ENCODE measurements at places on chromosomes 11 and 22.
A peak's percentile ranks its signal among the peaks of the same experiment; 100 is the strongest.

- no peak for DNase-seq
Measured at GRCh38 chr11:8283465-8284230, 20.0 kb upstream of the LMO1 start.

GRCh38 chr11:26761361-26761809, 39.5 kb upstream of the SLC5A12 start:
- no peak for DNase-seq

- DNase-seq: no peak
Measured at GRCh38 chr11:10309163-10310093, 4.6 kb downstream of the ADM start.

DNA sequence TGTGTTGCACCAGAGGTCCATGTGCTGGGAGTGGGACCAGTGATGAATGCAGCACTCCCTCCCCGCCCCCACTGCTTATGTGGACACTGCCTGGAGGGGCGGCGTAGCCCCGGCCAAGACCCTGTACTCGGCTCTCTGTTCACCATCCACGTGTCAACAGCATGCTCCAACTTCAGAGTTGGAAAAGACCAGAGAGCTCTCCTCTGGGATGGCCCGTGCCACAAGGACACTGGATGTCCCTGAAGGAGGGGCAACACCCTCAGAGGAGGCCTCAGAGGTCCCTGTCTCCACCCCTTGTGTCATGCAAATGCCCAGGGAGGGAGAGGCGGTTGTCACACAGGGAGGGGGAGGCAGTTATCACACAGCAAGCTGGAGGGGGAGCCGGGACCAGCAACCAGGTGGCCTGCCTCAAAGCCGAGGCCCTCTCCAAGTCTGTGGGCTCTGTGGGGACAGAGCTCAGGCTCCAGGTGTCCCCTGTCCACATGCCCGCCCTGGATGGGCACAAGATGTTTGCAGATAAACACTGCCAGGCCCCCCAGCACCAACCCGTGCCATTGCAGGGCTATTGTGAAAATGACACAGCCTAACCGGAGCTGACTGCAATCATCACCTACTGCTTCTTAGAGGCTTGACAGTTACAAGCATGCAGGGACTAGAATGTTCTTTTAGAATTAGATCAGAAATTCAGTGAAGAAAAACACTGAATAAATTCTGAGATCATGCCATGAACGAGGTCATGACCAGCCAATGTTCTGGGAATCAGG, 121.1 kb downstream of the PHF21B start:
- no peak for DNase-seq

GRCh38 chr11:103420593-103420992, 311.4 kb downstream of the DYNC2H1 start:
- DNase-seq: no peak

GRCh38 chr22:25327018-25327755, 107.7 kb downstream of the CRYBB2 start:
- no peak for DNase-seq

DNA sequence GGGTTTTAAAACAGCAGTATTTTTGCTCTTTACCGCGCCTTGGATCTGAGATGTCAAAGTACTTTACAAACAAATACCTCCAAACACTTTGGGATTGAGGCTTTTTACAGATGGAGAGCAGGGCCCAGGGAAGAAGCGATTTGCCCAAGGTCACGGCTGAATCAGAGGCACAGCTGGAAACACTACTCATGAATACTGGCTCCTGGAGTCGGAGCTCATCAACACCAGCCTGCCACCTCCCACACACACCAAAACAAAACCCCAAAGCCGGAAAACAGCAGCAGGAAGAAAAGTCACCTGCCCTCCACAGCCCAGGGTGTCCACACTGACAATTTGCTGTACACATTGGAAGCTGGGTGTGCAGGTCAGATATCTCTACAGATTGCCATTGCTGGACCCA, 339.4 kb downstream of the CADM1 start:
- DNase-seq: no peak

GRCh38 chr11:14232652-14233051, 126.3 kb downstream of the RRAS2 start:
- DNase-seq: no peak

GRCh38 chr11:6245536-6245935, 6.6 kb downstream of the CNGA4 start:
- DNase-seq: no peak

GRCh38 chr11:120186774-120187591, 23.8 kb upstream of the OAF start:
- peak; percentile 50 for DNase-seq

GRCh38 chr11:102361086-102362031, 14.3 kb downstream of the BIRC2 start:
- peak; percentile 44 for DNase-seq

- DNase-seq: no peak
Measured at GRCh38 chr11:74050465-74050864, 41.6 kb upstream of the UCP3 start.

GRCh38 chr11:132471466-132471865, 1060.8 kb downstream of the OPCML start:
- peak; percentile 60 for DNase-seq

DNA sequence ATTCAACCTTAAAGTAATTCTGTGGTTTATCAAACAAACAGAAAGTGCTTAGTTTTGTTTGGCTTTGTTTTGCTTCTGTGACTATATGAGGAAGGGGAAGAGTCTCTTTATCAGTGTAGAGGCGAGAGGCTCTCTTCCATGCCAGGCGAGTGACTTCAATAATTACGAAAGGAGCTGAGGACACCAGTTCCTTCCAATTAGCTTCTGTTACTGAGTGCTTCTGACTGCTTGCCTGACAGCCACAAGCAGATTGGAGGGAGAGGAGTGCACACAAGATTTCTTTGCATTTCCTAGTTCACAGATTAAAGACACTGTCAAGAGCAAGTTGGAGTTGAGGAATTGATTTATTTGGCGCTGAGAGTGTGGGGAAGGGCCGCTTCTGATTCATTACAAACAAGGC, 1484.5 kb upstream of the TENM4 start:
- DNase-seq: no peak

- no peak for DNase-seq
Measured at GRCh38 chr11:69873166-69874077, 54.2 kb upstream of the FGF3 start.

GRCh38 chr11:368414-369335, 624 bp upstream of the B4GALNT4 start:
- DNase-seq: no peak

- no peak for DNase-seq
Measured at GRCh38 chr11:115347106-115347505, 157.1 kb downstream of the CADM1 start.

DNA sequence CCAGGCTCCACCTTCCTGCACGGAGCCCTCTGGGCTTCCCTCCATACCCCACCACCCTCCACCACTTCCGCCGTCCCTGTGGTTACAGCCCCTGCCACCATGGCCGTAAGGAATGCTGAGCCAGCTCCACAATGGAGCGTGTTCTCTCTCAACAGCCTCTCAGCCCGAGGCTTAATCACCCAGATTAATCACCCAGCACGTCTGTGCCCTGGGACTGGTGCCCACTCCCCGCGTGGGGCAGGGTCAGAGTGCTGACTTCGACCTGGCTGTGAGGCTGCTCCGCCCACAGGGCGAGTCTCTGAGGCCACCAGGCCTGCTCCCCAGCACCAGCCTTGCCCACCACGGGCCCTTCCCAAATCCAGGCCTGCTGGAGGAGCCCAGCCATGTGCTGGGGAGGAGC, 4.0 kb upstream of the TH start:
- DNase-seq: no peak

DNA sequence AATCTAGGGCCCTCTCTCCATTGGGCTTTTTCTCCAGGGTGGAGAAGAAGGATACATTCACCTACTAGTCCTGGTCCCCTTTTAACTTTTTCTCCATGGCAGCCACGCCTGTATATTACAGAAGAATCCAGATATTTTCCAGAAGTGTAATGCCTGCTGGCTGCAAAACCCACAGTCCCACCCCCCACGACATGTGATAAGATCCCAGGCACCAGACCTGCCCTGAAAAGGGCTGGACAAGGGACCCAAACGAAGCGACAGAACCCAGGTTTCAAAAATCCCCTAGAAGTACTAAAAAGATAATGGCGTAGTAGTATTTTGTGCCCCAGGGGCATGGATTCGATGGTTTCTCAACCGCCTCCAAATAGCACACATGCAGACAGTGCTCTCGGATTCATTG, 2.8 kb downstream of the WT1 start:
- no peak for DNase-seq

DNA sequence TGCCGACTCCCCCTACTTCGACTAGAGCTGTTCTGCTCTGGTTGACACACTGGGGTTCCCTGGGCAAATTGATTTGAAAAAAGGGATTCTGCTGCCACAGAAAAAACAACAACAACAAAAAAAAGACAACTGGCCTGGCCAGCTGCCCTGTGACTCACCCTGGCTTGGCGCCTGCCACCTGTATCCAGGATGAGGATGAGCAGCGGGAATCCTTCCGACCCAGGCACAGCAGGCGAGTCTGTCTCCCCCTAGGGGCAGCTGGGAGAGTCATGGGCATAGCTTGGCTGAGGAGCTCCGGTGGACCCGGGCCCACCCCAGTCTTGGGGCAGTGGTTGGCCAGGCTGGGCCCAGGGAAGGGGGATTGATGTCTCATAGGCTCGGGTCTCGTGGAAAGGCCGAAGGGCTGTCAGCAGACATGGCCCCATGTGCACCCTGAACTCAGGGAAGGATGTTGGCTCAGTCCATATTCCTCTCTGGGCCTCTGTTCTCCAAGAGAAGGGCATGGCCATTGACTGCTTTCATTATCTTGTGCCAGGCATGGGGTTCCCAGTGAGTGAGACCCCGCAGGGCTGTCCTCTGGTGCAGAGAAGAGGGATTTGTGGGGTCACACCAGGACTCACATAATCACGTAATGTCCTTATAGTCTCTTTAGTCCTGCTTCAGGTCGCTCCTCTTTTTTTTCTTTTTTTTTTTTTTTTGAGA, 10.4 kb upstream of the SUN2 start:
- DNase-seq: no peak

DNA sequence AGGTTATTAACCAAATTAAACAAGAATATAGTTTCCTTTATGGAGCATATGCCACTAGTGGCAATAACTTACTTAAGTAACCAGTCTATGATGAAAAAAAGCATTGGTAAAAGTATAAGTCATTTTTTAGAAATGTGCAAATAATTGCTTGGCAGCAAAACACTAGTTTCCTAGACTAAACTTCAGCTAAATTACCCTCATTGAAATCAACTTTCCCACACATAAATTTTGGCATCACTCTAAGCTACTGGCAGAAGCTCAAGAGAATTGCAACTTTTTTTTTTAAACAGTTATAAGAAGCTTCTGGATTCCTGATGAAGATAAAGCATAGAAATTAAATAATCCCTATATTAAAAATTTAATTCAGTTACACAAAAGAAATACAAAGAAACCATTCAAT, 12.5 kb downstream of the CCDC34 start:
- DNase-seq: peak; percentile 41

DNA sequence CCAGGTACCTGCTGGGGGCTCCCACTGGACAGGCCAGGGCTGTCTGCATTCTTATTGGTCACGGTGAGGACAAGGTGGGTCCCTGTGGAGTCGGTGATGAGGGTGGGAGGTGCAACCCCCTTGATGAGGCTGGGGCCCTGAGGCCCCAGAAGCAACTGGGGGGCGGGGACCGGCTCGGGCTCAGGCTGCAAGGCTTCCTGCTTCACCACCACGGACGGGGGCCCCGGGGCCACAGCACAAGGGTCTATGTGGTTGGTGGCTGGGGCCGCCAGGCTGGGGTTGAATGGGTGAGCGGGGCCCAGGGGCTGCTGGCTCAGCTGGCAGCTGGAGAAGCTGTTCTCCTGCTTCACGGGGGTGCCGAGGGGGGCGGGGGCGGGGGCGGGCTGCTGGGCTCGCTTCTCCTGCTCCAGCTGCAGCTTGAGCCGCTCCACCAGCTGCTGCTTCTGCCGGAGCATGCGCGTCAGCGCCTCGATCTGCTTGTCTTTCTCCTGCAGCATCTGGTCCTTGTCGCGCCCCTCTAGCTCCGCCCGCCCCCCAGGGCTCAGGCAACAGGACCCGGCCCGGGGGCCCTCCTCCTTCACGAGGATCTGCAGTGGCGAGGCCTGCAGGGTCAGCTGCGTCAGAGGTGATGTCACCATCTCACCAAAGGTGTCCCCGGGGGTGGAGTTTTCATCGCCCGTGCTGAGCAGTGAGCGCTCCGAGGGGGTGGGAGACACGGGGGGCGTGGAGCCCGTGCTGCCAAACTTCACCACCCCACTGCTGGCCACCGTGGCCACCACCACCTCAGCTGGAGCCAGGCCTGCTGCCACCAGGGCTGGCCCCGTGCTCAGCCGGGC, 48.2 kb downstream of the SGSM3 start:
- DNase-seq: no peak

DNA sequence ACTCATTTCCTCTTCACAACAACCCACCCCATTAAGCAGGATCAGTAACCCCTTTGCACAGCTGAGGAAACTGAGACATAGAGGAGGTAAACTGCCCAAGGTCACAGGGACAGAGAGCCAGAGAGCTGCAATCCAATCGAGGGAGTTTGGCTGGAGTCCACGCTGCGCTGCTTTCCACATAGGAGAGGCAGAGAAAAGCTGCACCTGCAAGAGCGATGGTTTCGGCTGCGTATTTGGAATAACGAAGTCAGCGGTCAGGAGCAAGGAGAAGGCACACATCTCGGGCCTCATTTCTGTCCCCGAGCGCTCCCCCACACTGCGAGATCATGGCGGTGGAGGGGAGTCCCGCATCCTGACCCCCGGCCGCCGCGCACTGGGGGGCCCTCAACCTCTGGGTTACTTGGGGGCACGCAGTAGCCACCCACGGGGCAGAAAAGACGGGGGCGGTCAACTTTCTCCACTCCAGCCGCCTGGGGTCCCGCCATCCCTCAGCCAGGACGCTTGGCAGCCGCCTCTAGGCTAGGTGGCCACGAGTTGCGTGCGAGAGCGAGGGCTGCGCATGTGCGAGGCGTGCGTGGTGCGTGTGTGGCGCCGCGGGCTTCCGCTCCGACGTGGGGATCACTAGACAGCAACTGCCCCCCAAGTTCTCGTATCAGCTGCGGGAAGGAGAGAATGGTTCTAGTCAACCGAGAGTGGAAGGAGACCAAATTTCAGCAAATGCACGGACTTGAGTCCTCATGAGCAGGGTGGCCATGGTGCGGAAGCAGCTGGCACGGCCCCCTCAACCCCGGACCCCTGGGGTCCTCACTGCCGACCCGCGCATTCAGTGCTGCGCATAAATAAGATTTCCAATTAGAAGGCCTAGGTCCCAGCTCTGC, 42.3 kb upstream of the CLDN5 start:
- no peak for DNase-seq

GRCh38 chr11:9905501-9905951, 241.6 kb downstream of the SWAP70 start:
- no peak for DNase-seq
